ENCODE measurements at places on chromosomes 7 and 10. TPM values are rescaled to one million over a fixed set of nuclear protein-coding genes. Genes with fewer than 3 reads are reported as not detected.

Gene GRID1
- polyA plus RNA-seq: not detected

- DNase-seq: no peak
Measured at GRCh38 chr7:96182424-96183158, 139.3 kb downstream of the SLC25A13 start.

DNA sequence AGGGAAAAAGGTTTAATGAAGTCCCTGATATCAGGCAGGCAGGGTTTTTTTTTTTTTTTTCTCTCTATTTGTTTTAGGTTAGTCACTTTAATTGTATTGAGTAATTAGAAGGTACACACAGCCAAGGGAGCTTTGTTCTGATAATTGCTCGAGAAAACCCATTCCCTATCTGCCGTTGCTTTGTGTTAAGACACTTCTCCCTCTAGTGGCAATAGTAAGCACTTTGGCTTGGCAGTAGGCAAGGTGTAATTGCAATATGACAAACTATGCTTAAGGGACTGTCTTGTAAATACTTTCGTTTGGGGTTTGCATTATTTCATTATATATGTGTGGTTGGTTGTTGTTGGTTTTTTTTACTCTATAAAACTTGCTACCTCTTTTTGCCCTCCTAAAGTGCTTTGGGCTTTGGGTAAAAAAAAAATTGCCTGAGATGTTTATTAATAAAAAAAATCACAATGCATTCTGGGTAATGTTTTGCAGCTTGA, 113.4 kb downstream of the BTRC start:
- DNase-seq: peak; percentile 42

Gene PDE1C
- not detected for polyA plus RNA-seq

- no peak for DNase-seq
Measured at GRCh38 chr10:97328646-97329453, 5.7 kb downstream of the FRAT2 start.

Data from naive B cell (primary cell).